Stomach (tissue), 19 donors: ENCODE measurements at places on chromosomes 16 and 17. TPM values are rescaled to one million over a fixed set of nuclear protein-coding genes. Genes with fewer than 3 reads are reported as not detected.

Gene FBXL19
- 9.3 TPM for total RNA-seq

Gene VTN
- total RNA-seq, result not detected

Gene CSHL1
- not detected for total RNA-seq

Gene HSD17B1
- not detected for total RNA-seq

- H3K4me1 ChIP-seq, result no peaks in the 10 kb centered on the region
- no peak for DNase-seq
- H3K27me3 ChIP-seq, result no peaks in the 10 kb centered on the region
- H3K36me3 ChIP-seq, result no peaks in the 10 kb centered on the region
- no peak overlapping the region for H3K4me3 ChIP-seq
These were observed 109.5 kb downstream of the CDH8 start for GRCh38 chr16:61926766-61927165.

DNA sequence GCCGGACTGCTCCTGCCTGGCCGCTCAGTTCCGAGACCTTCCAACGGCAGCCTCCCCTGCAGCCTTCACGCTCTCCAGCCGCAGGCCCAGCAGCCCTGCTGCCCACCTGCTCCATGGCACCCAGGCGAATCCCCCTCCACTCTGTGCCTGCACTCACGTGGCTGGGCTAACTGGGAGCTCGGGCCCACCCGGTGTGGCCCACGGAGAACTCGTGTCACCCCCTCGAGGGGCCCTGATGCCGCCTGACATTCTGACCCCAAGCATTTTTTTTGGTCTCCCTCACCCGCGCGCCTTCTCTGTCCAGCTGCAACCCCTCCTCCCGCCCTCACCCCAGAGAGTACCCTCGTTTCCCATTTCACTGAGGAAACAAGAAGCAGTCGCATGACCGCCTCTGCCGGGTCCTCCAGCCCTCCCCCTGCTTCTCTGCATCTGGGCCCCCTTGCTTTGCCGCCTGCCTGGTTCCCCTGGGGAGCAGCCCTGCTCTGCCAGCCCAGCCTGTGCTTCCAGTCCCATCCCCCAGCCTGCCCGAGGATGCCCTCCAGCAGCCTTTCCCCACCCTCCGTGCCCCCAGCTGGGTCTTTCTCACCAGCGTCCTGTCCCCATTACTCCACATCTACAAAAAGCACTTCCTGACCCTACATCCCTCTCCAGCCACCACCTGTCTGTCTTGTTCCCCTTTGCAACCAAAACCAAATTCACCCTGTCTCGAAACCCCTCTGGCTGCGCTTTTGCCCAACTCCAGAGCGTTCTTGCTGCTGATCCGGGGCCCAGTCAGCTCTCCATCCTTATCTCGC is 146.4 kb upstream of the CHMP6 start:
- H3K4me1 ChIP-seq, result no peaks in the 10 kb centered on the region
- H3K36me3 ChIP-seq, result no peaks in the 10 kb centered on the region
- no peak overlapping the region for H3K4me3 ChIP-seq
- no peak overlapping the region for H3K27ac ChIP-seq
- DNase-seq, result no peak

DNA sequence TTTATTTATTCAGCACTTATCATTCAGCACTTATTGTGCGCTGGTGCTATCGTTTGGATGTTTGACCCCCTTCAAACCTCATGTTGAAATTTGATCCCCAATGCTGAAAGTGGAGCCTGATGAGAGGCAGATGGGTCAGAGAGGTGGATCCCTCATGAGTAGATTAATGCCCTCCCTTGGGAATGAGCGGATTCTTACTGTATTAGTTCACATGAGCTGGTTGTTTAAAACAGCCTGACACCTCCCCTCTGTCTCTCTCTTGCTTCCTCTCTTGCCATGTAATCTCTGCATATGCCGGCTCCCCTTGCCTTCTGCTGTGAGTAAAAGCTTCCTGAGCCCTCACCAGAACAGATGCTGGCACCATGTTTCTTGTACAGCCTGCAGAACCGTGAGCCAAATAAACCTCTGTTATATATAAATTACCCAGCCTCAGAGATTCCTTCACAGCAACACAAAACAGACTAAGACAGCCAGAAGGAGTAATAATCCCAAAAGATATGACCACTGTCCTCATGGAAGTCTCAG is 111.1 kb downstream of the CACNG3 start:
- H3K4me3 ChIP-seq, result no peak overlapping the region
- H3K4me1 ChIP-seq, result no peaks in the 10 kb centered on the region
- H3K27me3 ChIP-seq, result no peaks in the 10 kb centered on the region
- no peaks in the 10 kb centered on the region for H3K36me3 ChIP-seq
- H3K27ac ChIP-seq, result no peak overlapping the region
